ENCODE measurements at places on chromosomes 1 and 21.
A peak's percentile ranks its signal among the peaks of the same experiment; 100 is the strongest.

DNA sequence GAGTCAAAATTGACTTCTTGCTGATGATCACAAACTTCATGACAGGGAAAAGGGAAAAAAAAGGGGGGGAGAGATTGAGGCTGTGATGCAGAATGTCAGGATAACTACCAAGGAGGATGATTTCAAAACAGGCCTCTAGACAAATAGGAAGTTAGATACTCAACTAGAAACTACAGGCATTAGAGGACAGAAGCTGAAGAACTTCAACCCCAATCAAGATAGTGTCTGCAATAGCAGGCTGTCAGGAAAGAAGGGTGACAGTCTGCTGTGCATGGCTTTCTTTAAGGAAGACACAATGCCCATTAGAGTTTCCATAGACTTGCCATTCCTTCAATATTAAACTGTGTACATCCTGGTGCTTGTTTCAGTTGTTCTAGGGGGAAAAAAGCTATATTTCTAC, 257.2 kb downstream of the TTLL7 start:
- no peak for DNase-seq

DNA sequence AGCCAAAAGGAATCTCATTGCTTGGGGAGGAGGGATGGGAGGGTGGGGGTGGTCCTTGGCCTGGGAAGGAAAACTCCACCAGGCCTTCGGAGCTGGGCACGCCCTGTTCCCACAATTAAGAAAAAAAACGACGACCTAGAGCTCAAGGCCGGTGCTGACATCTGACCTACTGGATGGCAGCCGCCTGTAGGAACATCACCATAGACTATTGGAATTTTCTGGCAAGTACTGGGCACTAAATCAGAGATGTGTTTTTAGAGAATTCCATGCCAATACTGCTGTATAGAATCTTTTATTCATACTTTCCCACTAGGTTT, 729 bp downstream of the NADK start:
- DNase-seq = peak; percentile 53

DNA sequence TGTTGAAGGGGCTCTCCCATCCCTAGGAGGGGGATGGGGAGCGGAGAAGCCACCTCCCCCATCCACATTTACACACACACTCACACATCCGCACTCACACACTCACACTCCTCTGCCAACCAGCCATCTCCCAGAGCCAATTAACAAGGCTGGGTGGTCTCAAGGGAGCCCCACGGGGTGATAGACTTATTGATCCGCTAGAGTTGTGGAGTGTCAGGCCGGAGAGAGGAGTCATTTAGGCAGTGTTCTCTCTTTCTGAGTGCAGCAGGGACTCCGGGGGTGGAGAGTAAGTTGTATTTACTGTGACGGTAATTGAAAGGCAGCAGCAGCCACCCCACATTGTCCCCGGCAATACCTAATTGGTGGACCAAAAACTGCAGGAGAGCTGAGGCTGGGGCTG, 61.6 kb downstream of the KLHDC7A start:
- peak; percentile 85 for DNase-seq

- DNase-seq = no peak
Measured at GRCh38 chr1:153547560-153548551, 1.2 kb downstream of the S100A3 start.

DNA sequence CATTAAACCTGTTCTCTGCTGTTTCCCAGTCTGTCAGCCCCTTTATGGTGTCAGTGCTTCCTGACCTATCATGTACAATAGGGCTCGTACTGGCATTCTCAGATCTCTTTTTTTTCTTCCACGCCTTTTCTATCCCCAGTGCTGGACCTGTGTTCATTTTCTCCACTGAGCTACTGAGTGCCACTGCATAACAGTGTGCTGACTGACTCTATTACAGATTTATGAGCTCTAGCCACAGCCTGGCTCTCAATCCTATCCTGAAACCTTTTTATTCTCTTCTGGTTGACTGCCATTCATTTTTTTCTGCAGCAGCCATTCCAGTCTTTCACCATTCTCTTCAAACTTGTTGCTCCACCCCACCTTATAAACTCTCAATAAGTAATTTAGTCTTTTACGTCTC, 59.6 kb upstream of the MACF1 start:
- no peak for DNase-seq

DNA sequence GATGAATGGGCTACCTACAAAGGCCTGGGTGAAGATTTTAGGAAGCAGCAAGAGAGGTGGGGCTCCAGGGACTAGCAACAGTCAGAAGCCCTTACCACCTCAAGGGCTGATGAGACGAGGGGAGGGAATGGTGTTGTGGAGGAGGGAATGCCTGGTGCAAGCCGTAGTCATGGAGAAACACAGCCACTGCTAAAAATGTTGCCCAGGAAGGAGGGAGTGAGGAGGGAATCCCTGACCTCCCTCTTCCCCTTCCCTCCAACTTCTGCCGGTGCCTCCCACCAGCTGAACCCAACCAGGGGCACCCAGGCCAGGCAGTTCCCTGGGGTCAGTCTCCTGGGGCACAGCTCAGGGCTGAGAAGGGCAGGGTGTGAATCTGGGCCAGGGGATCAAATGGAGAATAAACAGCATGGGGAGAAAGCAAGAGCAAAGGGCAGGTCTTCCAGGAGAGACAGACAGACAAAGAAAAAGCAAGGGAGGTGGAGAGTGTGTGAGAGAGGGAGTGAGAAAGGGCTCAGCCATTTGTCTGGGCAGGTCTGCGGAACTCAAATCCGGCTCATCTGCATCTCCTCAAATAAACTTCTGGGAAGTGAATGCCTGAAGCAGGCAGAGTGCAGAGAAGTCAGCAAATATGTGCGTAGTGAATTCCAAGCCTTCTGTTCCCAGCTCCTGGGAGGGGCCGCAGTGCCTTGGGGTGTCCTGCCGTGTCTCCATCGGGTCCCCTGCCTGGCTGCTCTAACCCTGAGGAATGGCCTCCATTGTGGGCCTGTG, 27.1 kb upstream of the POU3F1 start:
- DNase-seq = no peak

GRCh38 chr1:39737546-39738169, 1.0 kb upstream of the PPIE start:
- DNase-seq = no peak

GRCh38 chr1:22865736-22866135, 106.9 kb downstream of the LACTBL1 start:
- DNase-seq = no peak

DNA sequence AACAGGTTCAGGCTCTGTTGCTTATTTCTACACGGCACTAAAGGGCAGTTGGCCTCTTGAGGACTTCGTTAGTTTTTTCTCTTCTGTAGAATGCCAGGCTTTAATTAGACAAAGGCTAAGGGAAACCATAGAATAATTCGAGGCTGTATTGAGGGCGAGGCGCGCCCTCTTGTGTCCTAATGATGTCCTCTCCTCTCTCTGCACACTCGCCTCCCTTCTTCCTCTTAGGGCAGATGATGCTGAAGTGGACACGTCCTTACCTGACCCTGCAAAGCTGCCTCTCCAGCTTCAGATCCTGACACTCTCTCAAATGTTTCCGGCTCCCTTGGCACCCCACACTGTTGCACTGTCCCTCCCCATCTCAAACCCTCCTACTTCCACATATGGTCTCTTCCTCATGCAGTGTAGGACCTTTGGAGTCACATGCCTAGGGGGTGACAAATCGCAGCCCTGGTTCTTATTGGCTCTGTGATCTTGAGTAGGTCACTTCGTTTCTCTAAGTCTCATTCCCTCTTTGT, 1.9 kb upstream of the ZSCAN20 start:
- DNase-seq = peak; percentile 95

DNA sequence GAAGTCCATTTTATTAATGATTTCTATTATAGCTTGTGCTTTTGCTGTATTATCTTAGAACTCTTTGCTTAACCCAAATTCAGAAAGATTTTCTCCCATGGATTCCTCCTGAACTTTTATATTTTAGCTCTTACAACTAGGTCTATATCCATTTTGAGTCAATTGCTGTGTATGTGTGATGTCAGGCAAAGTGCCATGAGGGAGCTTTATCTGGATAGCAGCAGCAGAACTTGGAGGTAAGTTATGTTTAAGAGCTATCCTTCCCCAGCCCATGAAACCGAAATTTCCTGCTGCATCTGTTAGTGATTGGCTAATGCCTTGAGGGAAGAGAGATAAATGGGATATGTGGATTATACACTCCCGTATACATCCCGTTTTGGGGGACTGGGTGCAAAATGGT, 29.9 kb downstream of the ADAM30 start:
- no peak for DNase-seq

DNA sequence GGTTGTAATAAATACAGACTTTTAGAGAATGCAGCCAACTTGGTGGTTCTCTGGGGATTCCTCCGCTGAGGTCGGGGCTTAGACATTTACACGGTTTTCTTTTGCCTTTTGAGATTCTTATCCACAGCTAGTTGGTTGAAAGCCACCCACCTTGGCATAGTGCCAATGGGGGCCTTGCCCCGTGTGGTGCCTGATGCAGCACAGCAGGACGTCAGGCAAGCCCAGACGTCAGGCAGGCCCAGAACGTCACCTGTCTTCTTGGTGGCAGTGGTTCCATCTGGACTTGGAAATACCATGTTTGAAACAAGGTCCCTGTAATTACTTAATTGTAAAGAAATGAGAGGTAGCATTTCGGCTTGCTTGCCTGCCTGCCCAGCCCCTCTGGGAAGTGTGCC, 78.5 kb downstream of the GALNT2 start:
- DNase-seq = no peak

- DNase-seq = no peak
Measured at GRCh38 chr1:18789246-18789645, 70.2 kb downstream of the TAS1R2 start.

DNA sequence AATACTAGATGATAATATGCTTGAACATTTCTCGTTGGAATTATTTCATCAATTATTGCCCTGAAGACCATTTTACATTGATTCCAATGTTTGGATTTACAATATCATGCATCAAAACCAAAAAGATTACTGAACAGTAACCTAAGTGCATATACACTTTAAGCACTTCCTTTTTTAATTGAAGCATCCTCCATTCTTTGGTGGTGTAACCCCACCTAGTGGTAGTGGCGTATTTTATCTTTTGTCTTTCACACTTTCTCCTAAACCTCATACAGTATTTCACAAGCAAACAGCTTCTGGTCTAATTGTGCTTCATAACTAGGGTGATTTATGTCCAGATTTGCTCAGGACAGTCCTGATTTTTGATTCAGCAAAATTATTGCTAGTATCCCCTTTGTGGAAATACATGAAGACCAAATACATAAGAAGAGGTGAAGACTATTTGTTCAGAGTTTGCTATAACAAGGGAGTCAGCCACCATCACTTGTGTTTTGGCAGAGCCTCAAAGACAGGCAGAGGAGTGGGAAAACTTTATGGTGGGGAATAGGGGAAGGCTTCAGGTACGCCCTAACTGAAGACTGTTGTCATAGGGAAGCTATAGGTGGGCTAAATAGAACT, 3.4 kb upstream of the NVL start:
- peak; percentile 79 for DNase-seq

GRCh38 chr1:109969146-109969829, 15.3 kb upstream of the AHCYL1 start:
- DNase-seq = no peak

DNA sequence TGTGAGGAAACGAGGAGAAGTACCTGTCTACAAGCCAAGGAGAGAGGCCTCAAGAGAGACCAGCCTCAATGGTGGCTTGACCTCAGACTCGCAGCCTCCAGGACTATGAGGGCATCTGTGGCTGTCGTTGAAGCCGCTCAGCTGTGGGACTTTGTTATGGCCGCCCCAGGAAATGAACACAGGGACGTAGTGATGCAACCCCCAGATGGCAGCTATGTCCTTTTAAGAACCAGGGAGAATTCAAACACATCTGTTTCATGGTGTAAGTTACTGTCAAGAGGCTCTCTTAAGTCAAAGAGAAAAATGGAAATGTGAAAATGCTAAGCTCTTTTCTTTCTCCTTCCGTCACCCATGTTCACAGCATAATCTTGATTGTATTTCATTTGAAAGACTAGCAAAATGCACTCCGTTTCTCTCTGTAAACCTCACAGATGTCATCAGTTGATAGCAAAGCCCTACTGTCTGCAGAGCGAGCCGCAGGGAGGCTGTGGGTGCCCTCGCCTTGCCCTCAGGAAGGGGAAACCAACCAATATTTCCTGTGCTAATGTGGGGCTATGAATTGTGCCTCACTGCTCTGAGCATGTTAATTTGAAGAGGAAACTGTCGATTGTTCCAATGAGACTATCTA, 21.3 kb downstream of the UBASH3A start:
- DNase-seq = peak; percentile 19

GRCh38 chr1:151267760-151268159, 13.2 kb downstream of the PSMD4 start:
- DNase-seq = no peak

DNA sequence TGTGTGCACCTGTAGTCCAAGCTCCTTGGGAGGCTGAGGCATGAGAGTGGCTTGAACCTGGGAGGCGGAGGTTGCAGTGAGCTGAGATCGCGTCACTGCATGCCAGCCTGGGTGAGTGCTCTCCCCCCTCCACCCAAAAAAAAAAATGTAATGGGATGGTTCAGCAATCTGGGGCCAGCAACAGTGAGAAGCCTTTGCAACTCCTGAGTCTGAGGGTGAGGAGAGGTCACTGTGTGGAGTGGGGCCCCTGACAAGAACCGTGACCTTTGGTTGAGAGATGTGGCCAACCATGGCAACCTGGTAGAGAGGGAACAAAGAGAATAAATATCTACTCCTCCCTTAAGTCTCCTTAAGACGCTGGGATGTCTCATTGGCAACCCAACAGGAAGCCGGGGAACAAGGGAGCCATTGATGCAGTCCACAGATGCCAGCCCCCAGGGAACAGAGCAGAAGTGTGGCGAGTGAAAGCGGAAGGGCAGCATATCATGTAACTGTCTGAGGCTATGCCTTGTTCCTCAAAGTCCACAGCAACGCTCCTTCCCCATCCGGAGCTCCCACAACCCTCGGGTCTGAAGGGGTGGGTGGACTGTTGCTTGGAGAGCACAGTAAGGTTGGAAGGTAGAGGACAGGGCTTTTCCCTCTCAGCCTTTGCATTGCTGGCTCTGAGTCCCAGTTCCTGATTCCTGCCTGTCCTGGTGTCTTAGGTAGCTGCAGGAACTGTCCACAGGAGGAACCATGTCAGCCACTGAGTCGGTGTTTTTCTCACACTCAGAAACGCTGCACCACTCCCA, 8.3 kb downstream of the TRNP1 start:
- DNase-seq = peak; percentile 69

DNA sequence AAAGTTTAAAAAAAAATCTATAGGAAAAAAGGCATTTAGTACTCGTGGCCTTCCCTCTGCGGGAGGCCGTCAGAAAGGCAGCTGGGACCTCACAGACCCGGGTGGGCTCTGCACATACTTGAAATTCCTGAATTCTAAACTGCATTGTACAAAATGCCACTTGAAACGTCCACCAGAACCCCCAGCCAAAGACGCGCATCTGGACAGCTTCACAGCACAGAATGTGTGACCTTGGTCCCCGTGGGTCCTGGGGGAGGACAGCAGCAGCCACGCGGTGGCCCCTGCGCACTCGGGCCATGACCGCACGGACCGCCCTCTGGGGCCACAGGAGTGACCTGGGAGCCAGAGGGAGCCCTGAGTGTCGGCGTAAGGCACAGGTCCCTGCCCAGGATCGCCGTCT, 20.6 kb upstream of the MRPS14 start:
- peak; percentile 35 for DNase-seq

- no peak for DNase-seq
Measured at GRCh38 chr1:186210258-186210657, 164.8 kb downstream of the TPR start.

- DNase-seq = no peak
Measured at GRCh38 chr1:109990302-109990653, 5.7 kb downstream of the AHCYL1 start.
